ENCODE measurements at places on chromosomes 6 and 20.
A peak's percentile ranks its signal among the peaks of the same experiment; 100 is the strongest.

DNA sequence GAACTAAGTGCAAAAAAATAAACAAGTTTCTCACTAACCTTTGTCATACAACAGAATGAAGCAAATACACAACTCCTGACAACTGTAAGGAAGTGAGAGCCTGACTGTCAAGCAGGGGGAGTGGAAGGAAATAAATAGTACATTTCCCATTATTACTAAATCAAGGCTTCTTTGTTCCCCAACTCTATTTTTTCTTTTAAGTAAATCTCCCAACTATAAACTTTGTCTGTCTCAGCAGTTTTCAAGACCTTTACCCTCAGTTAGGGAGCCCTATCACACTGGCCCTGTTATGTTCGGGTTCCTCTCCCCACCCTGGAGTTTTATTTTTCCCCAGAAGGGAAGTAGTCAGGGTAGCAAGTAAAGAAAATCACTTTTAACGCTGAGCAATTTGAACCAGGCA, 24.1 kb upstream of the IPCEF1 start:
- no peak for DNase-seq

DNA sequence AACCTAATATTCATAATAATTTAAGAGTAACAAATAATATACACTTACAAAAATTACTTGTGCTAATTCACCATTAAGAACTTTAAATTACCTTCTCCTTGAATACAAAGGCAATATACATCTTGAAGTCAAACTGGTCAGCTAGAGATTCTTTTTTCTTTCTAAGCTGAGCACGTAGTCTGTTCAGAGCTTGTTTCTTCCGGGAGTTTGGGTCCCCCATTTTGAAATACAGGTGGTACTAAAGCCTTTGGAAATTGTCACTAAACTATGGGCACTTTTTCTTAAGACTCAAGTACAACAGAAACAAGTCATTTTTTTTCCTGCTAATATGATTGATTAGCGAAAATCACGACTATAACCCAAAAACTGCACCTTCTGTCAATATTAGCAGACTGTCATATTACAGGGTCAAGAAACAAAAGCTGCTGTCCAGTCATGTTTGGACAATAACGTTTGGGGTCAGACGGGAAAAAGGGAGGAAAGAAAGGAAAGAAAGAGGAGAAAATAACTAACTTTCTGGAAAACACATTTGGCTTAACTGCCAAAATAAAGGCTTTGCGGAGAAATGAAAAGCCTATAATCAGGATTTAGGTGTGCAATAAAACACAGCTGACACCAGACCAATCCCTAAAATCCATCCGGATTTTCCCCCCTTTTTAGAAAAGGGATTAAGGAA, 367 bp downstream of the C6orf62 start:
- no peak for DNase-seq

DNA sequence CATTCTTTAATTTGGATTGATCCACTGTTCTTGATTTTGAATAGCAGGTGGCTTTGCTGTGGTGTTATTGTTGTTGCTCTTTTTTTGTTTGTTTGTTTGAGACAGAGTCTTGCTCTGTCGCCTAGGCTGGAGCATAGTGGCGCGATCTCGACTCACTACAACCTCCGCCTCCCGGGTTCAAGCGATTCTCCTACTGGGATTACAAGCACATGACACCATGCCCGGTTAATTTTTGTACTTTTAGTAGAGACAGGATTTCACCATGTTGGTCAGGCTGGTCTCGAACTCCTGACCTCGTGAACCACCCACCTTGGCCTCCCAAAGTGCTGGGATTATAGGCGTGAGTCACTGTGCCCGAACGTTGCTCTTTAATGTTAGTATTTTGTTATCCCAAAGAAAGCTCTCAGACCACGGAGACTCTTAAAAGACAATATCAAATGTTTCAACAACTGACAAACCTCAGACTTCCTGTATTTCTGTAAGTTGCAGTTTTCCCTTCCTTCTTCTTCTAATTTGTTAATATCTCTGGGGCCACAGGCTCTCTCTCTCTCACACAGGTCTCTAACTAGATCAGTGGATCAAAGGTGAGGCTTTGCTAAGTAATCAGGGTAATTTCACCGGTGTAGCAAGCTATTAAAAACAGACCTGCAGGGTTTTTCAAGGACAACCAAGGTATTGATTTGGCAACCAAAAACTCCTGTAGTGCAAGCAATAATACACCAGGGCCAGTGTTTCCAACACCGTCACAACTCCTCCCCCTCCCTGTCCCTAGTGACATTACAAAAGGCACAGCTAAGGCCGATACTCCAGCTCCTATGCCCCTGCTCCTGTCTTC, 48.8 kb upstream of the ZNF217 start:
- peak; percentile 81 for DNase-seq

DNA sequence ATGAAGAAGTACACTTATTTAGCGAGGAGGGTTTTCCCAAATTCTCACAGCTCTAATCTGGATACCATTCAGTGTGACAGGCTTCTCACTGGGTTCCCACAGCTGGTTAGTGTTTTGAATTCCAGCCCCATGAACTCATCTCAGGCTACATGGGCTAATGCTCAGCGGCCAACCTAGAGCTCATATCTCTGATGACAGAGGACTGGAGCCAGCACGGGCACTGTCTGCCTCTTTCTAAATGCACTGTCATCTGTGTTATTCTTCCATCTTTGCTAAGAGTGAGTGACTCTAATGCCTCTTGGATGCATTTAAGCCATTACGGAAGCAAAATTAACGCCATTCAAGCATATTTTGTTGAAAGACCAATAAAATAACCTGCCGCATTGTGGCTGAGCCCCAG, 308.9 kb upstream of the JAG1 start:
- no peak for DNase-seq

GRCh38 chr6:108693430-108694154, 132.9 kb downstream of the FOXO3 start:
- no peak for DNase-seq

- DNase-seq, result no peak
These were observed 18.9 kb downstream of the PREP start for GRCh38 chr6:105384004-105384403.

DNA sequence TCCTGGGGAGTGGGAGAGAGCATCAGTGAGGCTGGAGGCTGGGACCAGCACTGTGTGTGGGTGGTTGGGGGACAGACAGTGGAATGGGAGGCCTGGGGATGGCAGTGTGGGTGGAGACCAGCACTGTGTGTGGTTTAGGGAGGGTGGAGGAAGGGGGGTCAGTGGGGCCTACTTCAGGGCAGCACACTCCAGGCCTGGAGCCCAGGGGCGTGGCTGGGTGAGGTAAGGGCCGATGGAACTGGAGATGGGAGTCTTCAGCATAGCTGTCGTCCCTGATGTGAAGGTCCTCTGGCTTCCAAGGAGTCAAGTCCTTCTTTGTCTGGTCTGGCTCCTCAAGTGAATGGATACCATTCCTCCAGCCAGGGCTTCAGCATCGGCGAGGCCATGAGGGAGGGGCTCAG, 18.6 kb downstream of the KCNK17 start:
- no peak for DNase-seq

GRCh38 chr6:137869549-137870307, 2.7 kb downstream of the TNFAIP3 start:
- no peak for DNase-seq

- DNase-seq, result no peak
These were observed 1.9 kb upstream of the EDN1 start for GRCh38 chr6:12288211-12288618.

DNA sequence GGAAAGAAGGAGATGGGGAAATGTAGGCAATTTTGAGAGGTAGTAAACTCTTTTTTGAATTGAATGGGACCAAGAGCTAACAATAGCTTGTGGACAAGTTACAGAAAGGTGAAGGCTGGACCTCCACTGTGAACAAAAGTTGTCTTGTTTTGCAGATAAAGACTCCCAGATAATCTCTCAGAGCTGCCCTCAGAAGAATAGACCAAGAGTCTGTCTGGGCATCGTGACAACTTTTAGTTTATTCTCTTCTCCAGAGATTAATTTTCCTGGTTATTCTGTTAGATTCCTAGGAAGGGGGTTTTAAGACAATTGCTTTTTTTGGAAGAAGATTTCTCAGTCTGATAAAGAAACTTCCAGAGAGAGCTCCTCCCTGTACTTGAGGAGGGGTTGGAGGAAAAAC, 161.9 kb downstream of the COL19A1 start:
- no peak for DNase-seq

DNA sequence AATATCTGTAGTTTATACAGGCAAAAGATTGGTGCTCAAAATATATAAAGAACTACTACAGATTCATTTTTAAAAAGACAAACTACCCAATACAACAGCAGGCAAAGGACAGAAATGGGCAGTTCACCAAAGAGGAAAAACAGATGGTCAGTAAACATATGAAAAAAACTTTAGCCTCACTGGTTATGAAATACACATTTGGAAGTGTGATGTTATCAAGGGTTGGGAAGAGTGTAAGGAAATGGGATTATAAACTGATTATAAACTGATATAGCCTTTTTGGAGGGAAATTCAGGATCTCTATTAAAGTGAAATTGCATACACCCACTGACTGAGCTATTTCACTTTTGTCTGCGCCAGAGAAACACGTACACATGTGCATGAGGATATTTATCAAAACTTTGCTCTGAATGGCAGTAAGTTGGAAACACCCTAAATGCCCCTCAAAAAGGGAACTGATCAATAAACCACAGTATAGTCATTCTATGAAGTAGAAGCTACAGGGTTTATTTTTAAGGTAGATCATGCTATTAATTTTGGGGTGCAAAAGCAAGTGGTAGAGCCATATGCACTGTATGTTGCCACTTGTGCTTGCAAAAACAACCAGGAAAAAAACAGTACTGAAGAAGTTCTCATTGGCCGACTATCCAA, 32.2 kb upstream of the ARFGEF2 start:
- DNase-seq, result no peak

GRCh38 chr6:41184761-41185160, 16.2 kb downstream of the TREML2 start:
- no peak for DNase-seq

GRCh38 chr20:62238569-62239277, 402 bp downstream of the OSBPL2 start:
- DNase-seq, result no peak

DNA sequence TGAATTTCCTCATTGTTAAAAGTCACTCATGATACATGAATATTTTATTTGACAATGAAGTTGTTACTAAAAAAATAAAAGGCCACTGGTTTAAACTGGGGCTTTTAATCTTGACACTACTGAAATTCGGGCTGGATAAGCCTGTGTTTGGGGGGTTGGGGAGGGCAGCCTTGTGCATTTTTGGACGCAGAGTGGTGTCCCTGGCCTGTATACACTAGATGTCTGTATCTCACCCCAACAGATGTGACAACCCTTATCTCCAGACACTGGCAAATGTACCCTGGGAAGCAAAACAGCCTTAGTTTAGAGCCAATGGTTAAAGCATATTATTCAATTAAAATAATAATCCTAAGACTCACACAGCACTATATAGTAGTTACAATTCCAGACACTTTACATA, 24.8 kb downstream of the MAN1A1 start:
- DNase-seq, result no peak

- no peak for DNase-seq
These were observed 16.8 kb downstream of the MRAP2 start for GRCh38 chr6:84050408-84050807.

GRCh38 chr20:49661560-49662329, 51.9 kb downstream of the B4GALT5 start:
- DNase-seq, result peak; percentile 49

- no peak for DNase-seq
These were observed 72.0 kb downstream of the PREP start for GRCh38 chr6:105330913-105331312.
